ENCODE measurements at places on chromosomes 16 and 17.

GRCh38 chr16:88799569-88800276, 3.9 kb upstream of the CDT1 start:
- DNase-seq: no peak

GRCh38 chr16:55453909-55454308, 25.1 kb upstream of the MMP2 start:
- DNase-seq: no peak

GRCh38 chr17:183021-183420, 1.6 kb upstream of the DOC2B start:
- DNase-seq: no peak

DNA sequence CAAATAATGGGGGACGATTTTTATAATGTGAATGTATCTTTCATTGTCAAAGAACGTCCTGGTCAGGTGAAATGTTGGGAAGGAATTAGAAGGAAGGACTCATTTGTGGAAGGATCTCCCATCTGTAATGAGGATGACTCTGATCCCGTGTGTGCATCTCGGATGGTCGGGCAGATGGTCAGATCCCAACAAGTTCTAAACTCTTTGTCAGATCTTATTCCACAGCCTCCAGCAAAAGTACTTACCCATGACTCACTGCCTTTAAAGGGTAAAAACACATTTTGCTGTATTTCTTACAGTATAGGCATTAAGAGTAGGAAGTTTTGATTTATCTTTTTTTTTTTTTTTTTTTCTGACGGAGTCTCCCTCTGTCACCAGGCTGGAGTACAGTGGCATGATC, 539 bp upstream of the KRTAP4-8 start:
- DNase-seq: no peak

- DNase-seq: no peak
Measured at GRCh38 chr17:59361386-59361785, 29.9 kb downstream of the YPEL2 start.

GRCh38 chr16:88430524-88431446, 22.3 kb upstream of the ZFPM1 start:
- no peak for DNase-seq

GRCh38 chr17:78995761-78996451, 13.7 kb downstream of the CANT1 start:
- no peak for DNase-seq

DNA sequence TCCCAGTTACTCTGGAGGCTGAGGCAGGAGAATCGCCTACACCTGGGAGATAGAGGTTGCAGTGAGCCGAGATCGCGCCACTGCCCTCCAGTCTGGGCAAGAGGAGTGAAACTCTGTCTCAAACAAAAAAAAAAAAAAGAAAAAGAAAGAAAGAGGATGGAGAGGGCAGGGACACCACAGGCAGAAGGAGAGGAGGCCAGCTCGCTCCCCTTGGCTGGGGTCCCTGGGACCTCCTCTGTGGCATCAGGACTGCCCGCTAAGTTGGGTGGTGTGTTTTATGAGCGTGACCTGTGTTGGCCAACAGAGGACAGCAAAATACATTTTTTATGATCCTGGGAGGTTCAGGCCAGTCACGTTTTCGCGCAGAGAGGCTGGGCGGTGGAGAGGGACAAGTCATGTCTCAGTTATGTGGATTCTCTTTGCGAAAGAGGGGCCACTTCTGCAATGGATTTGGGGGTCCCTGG, 229.6 kb downstream of the MRTFB start:
- DNase-seq: no peak

DNA sequence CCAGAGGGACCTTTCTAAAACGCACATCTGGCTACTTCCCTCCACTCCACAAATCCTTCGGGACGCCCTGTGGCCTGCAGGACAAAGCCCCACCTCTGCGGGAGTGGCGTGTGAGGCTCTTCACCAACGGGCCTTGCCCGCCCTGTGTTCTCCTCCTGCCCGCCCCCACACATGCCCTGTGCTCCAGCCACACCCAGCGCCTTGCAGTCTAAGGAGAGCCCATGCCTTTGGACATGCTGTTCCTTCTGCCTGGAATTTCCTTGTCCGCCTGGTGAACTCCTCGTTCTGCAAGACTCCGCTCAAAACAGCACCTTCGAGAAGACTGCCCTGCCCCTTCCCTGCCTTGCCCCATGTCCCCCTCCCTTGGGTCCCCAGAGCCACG, 7.4 kb downstream of the ELOB start:
- no peak for DNase-seq

DNA sequence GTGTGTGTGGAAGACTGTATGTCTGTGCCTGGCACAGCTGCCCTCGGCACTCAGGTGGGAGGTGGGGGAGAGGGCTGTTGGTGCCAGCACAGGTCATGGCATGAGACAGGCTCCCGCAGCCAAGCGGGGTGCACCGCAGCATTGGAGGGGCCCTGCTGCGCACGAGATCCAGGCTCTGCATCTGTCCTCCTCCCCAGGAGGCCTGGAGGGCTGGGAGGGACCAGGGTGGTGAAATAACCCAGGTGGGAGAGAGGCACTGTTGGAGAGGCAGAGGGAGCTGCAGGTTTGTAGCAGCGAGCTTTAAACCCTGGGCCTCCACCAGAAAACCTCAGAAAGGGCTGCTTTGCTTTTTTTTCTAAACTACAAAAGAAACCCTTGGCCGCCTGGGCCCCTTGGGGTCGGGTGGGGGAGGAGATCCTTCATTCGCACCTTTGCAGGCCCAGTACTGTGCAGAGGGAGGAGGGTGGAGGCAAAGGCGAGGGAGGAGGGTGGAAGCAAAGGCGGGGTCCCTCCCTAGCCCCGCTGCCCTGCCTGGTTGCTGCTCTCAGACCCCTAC, 241.7 kb downstream of the SEC14L1 start:
- DNase-seq: no peak

GRCh38 chr17:5772720-5773119, 188.4 kb upstream of the NLRP1 start:
- no peak for DNase-seq

GRCh38 chr16:12203780-12204351, 227.3 kb downstream of the SNX29 start:
- DNase-seq: no peak

DNA sequence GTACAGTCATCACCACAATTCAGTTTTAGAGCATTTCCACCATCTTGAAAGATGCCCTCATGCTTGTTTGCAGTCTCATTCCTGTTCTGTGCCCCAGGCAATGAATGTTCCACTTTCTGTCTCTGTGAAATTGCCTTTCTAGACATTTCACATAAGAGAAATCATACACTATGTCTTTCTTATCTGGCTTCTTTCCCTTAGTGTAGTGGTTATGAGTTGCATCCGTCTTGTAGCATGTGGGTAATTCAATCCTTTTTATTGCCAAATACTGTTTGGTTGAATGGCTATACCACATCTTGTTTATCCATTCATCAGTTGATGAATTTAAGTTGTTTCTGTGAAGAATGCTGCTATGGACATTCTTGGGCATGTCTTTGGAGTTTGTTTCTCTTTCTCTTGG, 132.5 kb upstream of the PLCG2 start:
- DNase-seq: no peak

DNA sequence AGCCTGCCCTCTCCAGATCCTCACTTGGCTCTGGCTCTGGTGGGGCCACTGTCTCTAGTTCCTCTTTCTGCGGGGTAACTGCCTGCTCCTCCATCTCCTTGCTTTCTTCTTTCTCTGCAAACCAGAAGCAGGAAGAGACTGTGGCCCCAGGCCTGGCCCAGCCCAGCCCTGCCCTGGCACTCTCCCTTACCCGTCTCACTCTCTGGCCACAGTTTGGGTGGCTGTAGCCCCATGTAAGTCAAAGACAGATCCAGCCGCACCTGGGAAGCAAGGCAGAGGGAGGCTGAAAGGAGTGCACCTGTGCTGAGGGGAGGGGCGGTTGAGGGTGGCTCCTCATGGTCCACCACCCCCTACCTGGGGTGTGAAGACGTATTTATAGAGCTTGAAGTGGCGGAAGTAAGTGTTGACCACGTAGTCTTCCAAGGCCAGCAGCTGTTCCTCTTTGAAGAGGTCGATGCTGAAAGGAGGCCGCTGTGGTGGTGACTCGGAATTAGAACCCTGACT, 2.8 kb downstream of the CFAP119 start:
- DNase-seq: no peak

- no peak for DNase-seq
Measured at GRCh38 chr17:77237232-77238008, 96.7 kb downstream of the SEC14L1 start.

DNA sequence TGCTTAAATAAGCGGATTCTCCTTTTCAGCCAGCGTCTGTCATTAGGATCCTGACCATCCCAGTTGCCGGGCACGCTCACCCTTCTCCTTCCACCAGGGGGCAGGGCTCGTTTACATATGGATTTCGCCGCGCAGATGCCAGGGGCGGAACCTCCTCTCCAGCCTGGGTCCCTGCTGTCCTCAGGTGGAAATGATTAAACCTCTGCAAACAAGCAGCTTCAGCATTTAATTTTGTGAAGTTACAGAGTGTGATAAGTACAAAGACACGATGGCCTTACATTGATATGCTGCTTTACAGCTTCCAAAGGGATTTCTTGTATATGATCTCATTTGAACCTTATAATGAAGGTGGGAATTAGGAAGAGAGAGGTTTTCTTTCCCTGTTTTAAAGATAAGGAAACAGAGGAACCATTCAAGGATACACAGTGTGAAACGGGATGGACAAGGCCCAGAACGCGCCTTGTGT, 3.9 kb upstream of the KRT28 start:
- DNase-seq: no peak

DNA sequence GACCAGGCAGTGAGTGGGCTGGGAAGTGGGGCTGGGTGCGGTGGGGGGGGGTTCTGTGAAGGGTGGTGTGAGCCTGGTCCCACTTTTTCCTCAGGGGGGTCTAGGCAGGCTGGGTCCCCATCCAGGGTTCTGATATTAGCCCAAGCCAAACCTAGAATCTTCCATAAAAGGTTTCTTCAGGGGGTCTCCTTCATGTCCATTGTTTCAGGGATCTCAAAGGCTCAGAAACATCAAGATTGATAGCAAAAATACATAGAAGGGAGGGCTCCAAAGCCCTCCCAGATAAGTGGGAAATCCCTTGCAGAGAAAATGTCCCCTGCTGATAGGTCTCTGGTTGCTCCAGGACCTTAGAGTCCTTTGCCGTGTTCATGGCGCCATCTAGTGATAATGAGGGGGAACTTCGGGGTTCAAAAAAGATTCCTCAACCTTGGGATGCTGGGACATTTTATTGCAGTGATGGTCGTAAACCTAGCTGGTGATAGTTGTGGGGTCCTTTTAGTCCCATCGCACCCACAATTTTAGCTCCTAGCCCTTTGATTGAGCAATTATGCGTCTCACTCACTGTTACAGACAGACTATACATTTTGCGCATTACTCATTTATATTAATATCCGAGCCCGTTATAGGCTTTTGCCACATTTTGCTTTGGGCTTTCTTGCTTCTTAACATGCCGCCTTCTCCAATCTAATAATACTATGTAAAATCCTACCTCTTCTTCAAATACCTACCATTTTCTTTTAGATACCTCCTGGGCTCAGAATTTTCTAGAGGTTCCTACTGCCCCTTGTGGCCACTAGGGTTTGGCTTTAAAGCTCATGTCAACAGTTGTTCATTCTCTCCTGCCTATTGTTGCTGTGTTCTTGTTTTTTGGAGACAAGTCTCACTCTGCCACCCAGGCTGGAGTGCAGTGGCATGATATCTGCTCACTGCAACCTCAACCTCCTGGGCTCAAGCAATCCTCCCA, 35.1 kb downstream of the IGF2BP1 start:
- peak; percentile 43 for DNase-seq

- DNase-seq: no peak
Measured at GRCh38 chr16:89993971-89994370, 25.3 kb downstream of the DBNDD1 start.

DNA sequence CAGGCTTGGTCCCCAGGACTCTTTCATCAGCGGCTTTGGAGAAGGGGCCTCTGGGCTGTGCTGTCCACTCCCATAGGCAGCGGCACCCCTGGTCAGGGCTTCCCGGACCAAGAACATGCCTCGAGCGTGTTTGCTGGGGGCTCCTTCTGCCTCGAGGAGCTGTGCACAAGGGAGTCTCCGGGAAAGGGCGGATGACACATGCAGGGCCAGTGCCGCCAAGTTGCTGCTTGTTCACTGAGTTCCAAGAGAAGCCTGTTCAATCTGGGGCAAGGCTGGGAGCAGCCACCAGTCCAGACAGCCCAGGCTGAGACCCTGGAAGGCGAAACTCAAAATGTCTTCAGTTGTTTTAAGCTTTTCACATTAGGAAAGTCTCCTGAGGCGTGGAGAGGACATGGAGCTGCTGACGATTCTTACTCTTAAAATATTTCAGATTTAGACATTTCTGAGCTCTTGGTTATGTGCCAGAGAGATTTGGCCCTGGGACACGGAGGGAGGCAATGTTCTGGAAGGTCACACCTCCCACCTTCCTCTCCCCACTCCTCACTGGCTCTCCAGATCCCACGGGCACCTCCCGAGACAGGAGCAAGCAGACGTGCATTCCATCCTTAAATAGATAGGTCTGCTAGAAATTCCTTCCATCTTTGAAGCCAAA, 84.5 kb upstream of the ZNF469 start:
- DNase-seq: no peak

DNA sequence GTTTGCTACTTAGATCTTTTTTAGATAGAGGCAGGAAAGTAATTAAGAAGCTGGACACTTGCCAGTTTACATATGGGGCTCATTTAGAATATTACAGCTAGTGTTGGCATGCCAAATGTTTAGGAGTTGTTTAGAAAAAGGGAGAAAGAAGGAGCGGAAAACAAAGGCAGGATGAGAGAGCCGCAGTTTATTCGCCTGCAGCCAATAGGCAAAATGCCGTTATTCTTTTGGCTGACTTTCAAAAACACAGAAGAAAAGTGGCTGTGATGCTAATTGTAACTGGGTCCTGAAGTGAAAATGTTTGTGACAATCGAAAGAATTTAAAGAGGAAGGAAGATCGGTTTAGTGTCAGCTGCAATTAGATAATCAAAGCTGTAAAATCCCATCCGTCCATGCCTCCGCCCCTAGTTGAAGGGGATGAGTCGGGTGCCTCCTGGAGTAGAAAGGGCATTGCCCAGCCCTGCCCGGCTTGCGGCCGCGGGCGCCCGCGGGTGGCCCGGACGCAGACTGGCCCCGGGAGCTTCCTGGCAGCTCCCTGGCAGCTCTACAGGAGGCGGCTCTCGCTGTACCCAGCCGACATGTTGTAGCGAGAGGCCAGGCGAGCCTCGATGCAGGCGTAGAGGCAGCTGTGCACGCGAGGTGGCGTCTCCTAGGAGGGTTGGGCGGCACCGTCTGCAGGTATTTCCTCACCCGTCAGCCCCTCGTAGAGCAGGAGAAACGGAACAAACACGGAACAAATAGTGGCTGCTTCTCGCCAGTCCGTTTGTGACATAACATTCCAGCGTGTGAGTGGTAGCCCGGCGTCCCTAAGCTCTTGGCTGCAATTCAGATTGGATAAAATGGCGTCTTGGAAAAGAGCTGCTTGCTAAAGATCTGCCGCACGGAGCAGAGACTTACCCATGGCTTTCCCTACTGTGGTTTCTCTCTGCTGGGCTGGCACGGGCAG, 82.2 kb downstream of the TNRC6C start:
- peak; percentile 72 for DNase-seq

DNA sequence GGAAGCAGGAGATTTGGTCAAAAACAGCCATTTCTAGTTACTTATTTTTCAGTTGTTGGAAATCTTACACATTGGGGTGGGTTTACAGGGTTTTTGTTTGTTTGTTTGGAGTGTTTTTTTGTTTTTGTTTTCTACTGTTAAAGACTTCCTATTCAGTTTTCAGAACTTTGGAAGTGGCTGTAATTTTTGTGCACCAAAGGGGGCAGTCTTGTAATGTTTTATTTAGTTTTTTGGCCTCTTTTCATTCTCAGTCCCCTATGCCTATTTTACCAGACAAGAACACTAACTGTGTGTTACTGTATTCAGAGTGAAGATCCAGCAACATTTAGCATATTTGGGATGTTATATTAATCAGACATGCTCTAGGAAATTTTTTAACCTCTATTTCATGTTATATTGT, 20.6 kb downstream of the TPPP3 start:
- no peak for DNase-seq

Measured in amygdala (tissue), 56 donors.